ENCODE measurements at places on chromosomes 13 and 19. TPM values are rescaled to one million over a fixed set of nuclear protein-coding genes. Genes with fewer than 3 reads are reported as not detected.

DNA sequence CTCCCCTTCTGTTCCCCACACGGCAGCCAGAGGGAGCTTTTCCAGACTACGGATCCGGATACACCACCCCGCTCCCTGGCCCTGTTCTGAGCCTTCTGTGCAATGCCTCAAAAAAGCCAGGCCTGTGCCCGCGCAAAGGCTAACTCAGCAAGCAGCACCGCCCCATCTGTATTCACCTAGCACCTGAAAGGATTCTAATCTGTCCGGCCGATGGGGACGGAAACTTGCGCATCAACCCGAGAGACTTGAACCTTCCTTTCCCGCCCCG lies 589 bp downstream of the ZBTB45 start:
- DNase-seq: peak; percentile 70

DNA sequence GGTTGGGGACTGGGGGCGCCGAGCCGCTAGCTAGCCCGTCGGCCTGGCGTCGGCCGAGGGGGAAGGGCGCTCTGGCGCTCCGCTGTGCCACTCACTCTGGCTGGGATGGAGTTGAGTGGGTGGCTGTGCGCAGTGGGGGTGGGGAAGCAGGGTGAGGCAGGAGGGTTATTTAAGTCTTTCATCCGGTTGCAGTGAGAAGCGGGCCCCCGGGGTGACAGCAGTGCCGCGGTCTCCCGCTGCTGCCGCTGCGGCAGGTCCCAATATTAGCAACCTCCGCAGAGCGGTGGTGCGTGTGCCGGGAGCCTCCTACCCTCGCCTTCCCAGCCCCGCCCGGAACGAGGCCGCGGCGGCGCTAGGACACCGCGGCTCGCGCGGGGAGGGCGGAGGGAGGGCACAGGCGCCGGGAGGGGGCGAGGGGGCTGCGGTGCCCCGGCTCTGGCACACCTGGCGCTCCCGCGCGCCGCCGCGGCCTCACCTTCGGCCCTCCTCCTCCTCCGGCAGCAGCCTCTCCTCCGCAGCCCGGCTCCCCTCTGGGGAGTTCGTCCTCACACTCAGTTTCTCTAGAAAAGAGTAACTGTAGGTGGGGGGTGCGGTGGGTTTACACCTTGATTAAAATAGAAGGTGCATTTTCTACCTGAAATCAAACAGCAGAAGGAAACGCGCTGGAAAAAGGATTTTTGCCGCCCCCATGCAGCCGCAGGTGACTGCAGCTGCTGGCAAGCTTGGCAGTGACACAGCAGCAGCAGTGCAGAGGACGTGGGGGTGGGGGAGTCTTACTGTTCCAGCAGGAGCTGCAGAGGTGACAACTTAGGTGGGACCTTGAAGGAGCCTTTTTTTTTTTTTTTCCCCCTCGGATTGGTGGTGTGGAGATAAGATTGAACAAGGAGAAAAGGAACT lies 4.5 kb downstream of the FGF9 start:
- peak; percentile 40 for DNase-seq

FCHO1 gene
- polyA plus RNA-seq: 3.1 TPM

TNFRSF19 gene
- polyA plus RNA-seq: 2.6 TPM

GPR183 gene
- polyA plus RNA-seq: 5.5 TPM
